ENCODE measurements at places on chromosomes 1 and 21.
A peak's percentile ranks its signal among the peaks of the same experiment; 100 is the strongest.

DNA sequence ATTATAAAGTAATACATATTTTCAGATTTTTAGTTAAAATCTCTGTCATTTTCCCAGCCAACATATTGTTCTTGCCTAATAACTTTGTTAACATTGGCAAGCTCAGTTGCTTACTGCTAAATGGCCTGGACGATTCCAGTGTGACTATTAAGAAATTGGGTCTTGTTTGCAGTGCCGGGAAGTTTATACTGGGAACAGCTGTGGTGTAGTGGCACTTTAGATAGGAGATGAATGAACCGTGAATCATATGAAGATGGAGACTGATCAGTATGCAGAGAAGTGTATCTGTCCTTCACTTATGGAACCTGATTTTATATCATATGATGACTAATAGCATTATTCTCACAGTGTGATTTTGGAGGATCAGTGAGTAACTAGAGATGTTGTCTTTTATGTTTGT lies 3.3 kb downstream of the CHRM3 start:
- no peak for DNase-seq

- no peak for DNase-seq
Measured at GRCh38 chr1:26029054-26029863, 7.7 kb downstream of the EXTL1 start.

GRCh38 chr1:37865348-37866120 lies 6.1 kb upstream of the MTF1 start:
- DNase-seq: no peak

- no peak for DNase-seq
Measured at GRCh38 chr1:243568793-243569192, 281.2 kb downstream of the AKT3 start.

GRCh38 chr1:182770232-182770631 lies 19.3 kb upstream of the NPL start:
- DNase-seq: no peak

DNA sequence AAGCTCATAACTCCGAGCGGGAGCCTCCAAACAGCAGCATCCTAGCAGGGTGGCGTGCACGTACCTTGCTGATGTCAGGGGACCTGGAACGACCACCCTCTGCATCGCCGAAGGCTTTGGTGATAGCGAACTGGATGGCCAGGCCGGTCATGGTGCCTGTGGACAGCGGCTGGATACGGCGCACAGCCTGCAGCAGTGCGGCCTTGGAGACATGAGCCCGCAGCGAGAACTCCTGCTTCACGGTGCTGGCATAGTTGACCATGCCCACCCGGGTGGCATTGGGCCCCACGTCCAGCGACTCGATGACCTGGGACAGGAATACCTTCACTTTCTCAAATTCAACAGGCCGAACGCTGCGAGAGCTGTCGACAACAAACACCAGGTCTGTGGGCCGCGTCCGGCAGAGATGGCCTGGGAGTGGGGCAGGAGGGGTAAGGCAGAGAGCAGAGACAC lies 2.0 kb downstream of the MATN1 start:
- no peak for DNase-seq

DNA sequence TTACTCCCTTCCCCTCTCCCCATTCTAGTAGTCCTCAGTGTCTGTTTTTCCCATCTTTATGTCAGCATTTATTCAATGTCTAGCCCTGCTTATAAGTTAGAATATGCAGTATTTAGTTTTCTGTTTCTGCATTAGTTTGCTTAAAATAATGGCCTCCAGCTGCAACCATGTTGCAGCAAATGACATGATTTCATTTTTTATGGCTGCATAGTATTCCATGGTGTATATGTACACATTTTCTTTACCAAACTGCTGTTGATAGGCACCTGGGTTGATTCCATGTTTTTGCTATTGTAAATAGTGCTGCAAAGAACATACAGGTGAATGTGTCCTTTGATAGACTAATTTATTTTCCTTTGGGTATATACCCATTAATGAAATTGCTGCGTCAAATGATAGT lies 267.7 kb downstream of the SRGAP2C start:
- no peak for DNase-seq

DNA sequence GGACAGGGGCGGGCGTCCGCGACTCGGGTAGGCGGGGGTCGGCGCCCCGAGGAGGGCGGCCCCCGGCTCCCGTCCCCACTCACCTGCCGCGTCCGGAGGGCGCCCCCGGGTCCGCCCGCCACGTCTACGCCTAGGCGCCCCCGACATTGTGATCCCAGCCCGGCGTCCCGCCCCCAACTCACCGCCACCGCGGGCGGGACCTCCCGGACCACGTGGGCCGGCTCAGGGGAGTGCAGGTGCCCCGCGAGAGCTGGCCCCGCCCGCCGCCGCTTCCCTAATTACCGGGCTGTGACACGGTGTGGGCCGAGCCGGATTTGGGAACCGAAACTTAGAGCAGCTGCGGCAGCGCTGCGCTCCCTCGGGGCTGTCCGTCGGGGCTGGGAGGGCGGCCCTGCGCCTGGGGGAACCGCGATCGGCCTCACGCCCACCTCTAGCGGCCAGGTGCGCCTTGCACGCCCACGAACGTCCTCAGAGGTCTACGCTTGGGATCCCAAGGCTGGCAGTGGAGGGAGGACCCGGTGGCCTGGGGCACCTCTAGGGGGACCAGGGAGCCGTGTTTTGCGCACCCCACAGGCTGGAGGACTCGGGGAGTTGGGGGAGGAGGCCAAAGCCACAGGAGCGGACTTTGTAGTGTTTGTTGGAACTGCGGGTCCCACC lies 521 bp upstream of the NADK start:
- peak; percentile 99 for DNase-seq

DNA sequence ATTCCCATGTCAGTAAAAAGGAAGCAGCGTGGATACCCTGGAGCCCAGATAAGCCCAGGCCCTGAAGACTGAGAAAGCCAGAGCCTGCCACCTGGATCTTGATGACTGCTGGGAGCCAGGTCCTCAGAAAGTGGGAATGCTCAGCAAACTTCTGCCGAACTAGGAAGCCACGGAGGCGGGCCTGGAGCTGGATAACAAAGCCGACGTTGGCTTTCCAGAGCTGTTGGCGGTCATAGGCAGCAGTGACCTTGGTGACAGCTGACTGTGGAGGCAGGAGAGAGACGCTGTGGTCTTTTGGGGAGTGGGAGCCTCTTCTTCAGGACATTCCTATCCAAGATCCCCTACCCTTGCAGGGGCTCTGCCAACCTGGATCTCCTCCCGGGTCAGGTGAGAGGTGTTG lies 24.4 kb downstream of the IQGAP3 start:
- DNase-seq: no peak

- DNase-seq: no peak
Measured at GRCh38 chr1:145729196-145729595, 9.9 kb downstream of the CD160 start.
